ENCODE measurements at places on chromosomes 3 and 15. TPM values are rescaled to one million over a fixed set of nuclear protein-coding genes. Genes with fewer than 3 reads are reported as not detected.
A peak's percentile ranks its signal among the peaks of the same experiment; 100 is the strongest.

GOLGA8T gene
- total RNA-seq: 1.1 TPM

VGLL3 gene
- 1.5 TPM for total RNA-seq

CCR9 gene
- not detected for total RNA-seq

COL6A5 gene
- not detected for total RNA-seq

NANOGP8 gene
- 221 TPM for total RNA-seq

ADAMTS7 gene
- 14.3 TPM for total RNA-seq

DNA sequence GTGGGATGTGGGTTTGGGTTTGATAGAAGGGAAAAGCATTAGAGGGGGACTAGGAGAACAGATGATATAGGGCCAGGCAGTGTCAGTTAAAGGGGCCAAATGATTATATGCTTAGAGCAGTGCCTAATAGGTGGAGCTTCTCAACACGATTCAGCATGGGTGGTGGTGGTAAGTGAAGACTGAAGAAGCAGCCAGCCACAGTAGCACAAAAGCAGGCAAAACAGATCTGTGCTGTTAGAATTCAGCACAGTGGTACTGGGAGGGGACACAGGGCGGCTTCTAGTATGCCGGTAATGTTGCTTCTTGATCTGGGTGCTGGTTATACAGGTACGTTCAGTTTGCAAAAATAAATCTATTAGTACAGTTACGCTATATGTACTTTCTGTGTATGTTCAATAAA is 25.5 kb downstream of the PDE8A start:
- DNase-seq: no peak

GRCh38 chr3:72162649-72163184 is 377.8 kb upstream of the PROK2 start:
- DNase-seq: no peak

DNA sequence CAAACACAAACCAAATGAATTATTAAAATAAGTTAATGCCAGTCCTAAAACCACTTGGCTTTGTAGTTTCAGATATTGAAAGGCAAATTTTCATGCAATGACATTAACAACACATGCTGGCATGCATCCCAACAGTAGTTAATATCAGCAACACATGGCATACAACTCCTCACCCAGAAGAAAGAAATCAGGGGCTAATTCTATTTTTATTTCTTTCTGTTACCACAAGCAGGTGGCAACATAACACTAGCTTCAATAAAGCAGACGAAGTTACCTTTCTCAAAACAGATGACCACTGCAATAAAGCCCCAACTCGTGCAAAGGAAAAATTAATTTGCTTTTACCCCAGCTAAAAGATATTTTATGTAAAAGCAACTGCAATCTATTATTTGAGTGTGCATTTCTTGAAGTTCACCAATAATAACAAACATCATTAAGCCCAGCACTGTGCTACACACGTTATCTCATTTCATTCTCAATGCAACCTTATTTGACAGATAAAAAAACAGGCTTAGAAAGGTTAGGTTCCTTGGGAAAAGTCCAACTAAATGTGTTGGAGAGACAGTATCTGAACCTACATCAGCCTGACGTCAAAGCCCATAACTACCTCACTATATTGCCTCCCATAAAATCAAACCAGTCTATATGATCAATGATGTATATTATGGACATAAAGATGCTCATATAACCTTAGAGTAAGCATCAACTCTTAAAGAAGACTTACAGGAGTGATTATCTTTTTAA is 2.8 kb downstream of the TOP2B start:
- DNase-seq: no peak

DNA sequence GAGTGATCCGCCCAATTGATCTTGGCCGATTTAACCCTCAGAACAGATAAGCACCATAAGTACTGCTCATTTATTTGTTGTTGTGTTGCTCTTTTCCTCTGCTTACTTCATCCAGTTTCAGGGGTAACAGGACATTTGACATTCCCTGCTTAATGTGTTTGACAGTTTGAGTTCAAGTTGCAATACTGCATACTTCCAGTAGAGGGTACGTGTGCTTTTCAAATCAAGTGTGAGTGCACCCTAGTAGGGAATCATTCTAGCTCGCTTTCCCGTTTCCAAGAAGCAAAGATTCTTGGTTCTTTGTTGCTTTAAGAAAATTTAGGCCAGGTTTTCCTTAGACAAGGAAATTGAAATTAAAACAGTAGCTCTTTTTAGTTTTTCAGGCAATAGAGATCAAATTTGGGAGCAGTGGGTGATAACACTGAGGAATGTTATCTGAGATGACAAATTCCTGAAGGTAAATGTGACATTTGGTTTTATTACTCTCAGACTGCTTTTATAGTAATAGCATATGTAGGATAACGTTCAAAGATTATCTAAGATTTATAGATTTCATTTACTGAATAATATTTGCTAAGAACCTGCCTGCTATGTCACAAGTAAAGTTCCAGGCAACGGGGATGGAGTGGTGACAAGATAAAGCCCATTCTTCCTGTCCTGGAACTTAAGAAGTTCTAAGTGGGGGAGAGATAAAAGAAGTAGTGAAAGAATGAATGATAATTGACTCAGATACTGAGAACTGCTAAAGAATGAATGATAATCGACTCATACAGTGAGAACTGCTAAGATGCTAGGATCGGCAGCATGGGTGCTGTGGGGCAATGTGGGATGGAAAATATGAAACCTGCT is 73.3 kb downstream of the SYNPR start:
- peak; percentile 44 for DNase-seq

GRCh38 chr15:63185206-63185605 is 4.2 kb upstream of the RAB8B start:
- DNase-seq: no peak

DNA sequence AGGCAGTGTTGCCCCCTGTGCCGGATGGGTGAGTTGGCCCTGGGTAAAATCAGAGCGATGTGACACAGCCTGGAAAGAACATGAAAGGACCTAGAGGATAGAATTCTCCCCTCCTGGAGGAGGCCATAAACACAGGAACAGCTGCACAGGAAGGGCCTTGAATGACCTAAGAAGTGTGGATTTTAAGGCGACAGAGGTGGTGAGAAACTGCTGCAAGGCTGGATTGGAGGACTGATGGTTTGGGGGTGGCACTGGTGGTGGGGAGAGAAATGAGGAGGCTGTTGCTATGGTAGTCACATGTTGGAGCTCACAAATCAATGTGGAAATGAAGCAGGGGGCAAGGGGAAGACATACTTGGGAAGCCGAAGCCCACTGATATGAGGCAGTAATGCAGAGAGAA is 13.8 kb downstream of the XIRP1 start:
- no peak for DNase-seq

DNA sequence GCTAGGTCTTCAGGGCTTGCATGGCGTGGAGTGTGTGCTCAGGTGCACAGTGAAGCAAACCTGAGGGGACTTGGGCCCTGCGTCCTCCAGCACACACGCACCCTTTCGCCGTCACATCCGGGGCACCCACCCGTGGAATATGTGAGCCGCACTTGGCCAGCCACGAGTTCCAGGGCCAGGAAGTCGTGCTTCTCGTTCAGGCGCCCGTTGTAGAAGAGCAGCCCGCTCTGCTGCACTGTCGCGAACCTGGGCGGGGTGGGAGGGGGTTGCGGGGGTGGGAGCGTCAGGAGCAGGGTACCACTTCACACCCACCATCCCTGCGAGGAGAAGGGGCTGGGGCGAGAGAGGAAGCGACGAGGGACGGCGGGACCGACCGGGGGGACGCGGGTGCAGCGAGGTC is 7.1 kb downstream of the CELSR3 start:
- DNase-seq: no peak

DNA sequence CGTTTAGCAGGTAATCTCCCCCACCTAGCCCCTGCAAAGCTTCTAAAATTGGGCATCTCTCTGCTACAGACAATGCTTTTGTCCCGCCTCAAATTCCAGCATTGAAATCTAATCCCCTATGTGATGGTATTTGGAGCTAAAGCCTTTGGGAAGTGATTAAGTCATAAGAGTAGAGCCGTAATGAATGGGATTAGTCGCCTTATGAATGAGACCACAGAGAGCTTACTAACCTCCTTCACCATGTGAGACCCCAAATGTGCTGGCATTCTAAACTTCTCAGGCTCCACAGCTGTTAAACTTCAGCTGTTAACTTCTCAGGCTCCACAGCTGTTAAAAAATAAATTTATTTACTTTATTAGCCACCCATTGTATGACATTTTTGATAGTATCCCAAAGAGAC is 374.2 kb upstream of the BCHE start:
- no peak for DNase-seq

DNA sequence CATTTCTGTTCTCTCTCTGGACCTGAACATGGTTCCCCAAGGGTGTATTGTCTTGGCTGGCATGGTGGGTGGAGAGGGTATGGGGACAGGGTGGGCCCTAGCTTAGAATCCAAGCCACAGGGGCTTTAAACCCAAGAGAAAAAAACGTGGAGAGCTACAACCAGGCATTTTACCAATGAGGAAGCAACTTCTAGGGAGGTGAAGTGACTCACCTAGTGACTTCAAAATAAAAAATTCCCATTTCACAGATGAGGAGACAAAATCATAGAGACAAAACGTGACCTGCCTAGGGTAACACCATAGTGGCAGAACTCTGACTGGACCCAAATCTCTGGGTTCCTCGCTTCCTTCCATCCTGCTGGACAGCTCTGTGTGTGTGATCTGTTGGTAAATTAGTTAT is 216.8 kb downstream of the RPLP1 start:
- no peak for DNase-seq
